Stimulated activated CD8-positive, alpha-beta memory T cell treated with anti-CD3 and anti-CD28 coated beads, Interleukin-15, amount 100 ng/mL, for 48 hours (primary cell): ENCODE measurements at places on chromosomes 13 and 19.

DNA sequence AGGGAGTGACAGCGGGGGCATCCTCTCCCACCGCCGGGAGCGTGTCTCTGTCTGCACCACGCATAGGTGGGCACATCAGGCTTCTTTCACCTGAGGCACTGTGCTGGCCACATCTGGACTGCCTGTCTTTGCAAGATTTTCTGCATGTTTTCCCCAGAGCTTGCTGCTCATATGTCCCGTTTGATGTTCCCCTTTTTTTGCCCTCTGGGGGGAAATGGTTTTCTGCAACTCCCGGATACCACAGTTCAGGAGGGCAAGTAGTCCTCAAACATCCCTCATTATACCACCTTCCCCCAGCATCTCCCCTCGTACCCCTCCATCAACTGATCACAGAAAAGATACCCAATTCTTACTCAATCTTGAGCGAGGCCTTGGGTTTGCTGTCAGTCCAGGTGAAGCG, 168.0 kb downstream of the PAN3 start:
- DNase-seq: no peak

- DNase-seq: no peak
These were observed 534 bp upstream of the HPN start for GRCh38 chr19:35040826-35041547.

GRCh38 chr13:48600374-48601364, 53.1 kb upstream of the CYSLTR2 start:
- no peak for DNase-seq

DNA sequence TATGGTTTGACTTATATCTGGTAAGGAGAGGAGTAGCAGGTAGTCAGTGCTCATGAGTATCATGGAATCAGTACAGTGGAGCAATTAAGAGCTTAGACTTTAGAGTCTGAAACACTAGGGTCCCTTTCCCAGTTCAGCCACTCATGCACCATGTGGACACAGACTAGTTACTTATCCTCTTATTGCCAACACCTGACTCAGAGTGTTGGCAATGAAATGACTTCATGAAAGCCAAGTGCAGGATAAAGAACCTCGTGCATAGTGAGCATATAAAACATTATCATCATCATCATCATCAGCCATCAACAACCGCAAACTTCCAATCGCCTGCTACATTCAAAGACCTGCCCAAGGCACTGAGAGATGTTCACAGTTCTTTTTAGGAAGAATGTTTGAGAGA, 164.2 kb downstream of the FOXO1 start:
- no peak for DNase-seq
